Stimulated activated CD4-positive, alpha-beta T cell treated with anti-CD3 and anti-CD28 coated beads, Interleukin-12 subunit alpha, Interleukin-12 subunit beta, amount 100 ng/mL, for 24 hours (primary cell): ENCODE measurements at places on chromosomes 5 and 9.

DNA sequence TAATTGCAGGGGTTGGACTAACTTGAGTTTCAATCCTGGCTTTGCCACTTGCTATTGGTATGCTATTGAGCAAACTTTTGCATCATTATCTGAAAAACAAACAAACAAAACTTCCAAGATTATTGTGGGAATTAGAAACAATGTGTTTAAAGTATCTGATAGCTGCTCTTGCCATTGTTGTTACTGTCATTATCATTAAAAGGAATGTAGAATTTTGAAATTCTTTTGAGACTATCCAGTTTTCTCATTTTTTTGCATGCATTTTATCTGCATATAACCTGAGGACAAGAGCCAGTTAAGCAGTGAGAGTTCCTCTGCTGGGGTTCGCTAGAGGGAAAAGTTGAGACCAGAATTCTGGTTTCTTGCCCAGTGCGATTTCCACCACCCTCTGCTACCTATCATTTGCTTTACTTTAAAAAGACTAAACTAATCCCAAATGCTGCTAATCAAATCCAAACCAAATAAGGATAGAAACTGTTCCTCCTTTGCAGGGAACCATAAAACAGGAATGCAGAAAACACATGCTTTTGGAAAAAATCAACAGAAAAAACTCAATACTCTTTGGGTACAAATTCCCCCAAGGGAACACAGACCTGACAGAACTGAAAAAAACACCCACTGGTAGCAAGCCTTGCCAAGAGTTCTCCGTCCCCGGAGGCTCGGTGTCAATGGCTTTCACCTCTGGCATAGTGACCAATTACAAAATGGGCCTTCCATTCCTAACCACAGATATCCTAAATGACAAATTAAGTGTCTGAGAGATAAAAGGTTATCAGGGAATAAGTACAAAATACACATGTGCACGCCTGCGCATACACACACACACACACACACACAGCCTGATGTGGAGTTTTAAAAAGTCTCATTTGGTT, 373.7 kb downstream of the ARL15 start:
- DNase-seq, result no peak

GRCh38 chr9:124574534-124575375, 67.6 kb upstream of the NR5A1 start:
- DNase-seq, result no peak

DNA sequence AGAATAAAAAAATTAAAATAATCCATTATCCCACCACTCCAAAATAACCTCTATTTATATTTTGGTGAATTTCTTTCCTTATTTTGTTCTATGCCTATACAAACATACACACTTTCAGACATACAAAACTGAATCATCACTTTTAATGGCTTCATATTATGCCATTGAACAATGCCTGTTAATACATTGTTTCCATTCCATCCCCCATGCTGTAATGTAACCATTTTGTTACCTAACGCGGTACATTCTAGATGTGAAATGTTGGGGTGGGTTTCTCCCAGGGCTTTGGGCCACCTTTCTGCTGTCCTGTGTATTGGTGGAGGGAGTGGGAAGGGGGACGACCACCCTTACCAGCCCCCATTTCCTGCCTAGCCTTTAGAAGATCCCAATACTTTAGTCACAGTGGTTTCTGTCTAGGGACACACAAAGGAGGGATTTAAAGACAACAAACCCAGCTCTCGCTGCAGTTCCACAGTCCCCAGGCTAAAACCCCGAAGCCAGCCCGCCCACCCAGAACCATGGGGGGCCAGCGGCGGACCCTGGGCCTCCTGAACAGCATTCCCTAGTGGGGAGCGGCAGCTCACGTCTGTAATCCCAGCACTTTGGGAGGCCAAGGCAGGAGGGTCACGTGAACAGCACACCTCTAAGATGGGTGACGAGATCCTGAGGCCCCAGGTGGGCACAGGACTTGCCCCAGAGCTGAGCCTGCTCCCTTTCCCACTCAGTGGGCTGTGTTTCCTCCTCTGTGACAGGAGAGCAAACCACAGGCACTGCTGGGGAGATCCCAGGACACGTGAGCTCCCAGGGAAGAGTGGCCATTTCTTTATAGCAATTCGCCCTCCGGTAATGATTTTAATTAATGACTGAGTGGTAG, 56.9 kb upstream of the STXBP1 start:
- no peak for DNase-seq

GRCh38 chr9:124384846-124385245, 30.4 kb downstream of the PSMB7 start:
- DNase-seq, result no peak

- no peak for DNase-seq
Observed at GRCh38 chr9:127204771-127205470, 59.7 kb upstream of the GARNL3 start.

- DNase-seq, result no peak
Observed at GRCh38 chr5:33563983-33564908, 123.5 kb downstream of the TARS1 start.

- no peak for DNase-seq
Observed at GRCh38 chr5:171221916-171222315, 87.1 kb upstream of the TLX3 start.

GRCh38 chr5:177371120-177372033, 12.9 kb upstream of the SLC34A1 start:
- no peak for DNase-seq

DNA sequence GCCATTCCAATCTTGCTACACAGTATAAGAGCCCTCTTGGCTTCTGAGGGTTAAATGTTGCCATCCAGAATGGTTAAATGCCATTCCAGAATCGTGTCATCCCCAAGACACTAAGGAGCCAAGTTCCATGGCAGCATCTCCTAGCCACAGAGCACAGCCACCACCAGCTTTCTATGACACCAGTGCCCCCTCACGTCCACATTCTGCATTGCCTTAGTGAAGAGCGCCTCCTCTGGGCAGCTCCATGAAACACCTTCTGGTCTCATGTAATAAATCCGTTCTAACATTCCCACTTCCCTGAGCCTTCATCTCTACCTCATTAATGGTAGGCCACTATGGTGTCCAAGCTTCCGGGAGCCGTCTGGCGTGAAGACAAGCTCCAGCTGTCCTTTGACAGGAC, 12.4 kb downstream of the CBY3 start:
- no peak for DNase-seq

- DNase-seq, result no peak
Observed at GRCh38 chr9:3475300-3476020, 50.3 kb downstream of the RFX3 start.

- no peak for DNase-seq
Observed at GRCh38 chr5:125603321-125603720, 819.9 kb upstream of the GRAMD2B start.

DNA sequence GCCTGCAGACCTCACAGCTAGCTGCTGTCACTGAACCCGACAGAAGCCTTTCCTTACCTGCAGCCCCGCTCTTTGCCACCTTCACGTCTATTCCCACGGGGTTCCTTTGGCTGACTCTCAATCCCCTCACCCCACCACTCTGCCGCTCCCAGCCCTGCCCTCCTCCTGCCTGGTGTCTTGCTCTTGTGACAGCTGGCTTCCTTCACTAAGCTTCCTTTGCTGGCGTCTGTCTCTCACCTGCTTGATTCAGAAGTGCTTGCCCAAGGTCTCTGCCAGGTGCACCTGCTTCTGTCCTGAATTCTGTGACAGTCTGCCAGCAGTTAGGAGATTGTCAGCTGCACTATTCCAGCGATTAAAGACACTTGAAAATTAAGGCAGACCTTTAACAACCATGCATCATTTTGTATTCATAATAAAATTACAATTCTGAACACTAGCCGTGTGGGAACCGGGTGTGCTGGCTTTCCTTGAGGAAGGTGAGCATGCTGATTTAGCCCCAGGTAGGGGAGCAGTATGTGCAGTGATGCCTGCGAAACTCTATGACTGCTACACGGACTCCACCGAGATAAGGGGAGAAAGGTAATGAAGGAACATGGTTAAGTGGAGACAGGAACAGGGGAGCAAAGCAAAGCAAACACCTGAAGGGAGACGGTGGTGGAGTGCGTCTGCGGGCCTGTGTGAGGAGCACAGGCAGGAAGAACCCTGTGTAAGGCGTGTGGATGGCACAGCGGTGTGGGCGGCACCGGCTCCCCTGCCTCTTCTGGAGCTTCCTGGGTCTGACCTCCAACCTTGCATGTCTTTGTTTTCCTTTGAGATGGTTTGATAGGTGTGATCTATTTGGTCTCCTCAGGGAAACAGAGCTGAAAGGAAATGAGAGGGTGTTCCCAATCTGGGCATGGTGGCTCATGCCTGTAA, 80.1 kb upstream of the CACNA1B start:
- no peak for DNase-seq

GRCh38 chr5:65539827-65540226, 23.1 kb downstream of the CENPK start:
- DNase-seq, result no peak

DNA sequence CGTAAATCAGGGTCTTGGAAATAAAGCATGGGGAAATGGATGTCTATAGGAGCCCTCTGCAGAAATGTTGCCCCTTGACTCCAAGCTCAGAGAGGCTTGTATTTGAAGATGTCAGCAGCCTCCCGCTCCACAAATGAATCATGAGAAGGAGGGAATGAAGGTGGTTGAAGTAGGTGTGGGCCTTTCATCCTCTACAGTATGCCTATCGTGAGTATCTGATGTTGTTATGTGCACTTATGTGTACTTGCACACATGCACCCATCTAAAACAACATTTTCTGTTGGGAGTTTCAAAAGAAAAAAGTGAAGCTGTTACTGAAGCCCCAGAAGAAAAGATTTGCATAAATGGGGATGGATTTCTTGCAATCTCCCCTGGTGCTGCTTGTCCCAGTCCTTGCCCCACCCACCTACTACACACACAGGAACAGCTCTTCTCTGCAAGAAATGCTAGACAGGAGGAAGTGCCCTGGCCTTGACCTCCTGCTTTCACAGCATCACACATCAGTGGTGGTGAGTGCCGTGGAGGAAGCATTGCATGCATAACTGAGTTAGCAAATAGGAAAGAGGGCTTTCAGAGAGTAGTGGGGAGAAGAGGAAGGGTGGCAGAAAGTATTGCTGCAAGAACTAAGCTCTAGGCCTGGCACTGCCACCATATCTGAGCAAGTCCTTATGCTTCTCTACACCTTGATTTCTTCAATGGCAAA, 156.1 kb downstream of the SNX18 start:
- peak; percentile 3 for DNase-seq

GRCh38 chr5:101539315-101539714, 636.2 kb upstream of the ST8SIA4 start:
- DNase-seq, result no peak

DNA sequence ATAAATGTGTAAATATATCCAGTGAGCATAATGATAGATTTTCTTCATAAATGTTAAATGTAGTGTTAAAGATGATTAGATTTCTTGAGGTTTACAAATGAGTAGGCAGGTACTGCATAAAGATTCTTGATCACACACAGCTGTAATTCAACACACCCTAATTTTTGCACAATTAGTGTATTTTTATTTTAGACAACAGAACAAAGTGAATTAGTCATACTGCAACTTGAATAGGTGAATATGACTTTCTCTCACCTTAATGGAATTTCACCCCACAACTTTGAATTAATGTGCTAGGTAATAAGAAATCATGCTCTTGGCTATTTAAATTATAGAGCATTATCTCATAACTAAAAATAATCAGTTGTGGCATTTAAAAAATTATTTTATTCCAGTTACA, 795.7 kb upstream of the ACO1 start:
- no peak for DNase-seq

GRCh38 chr5:38891563-38891962, 45.8 kb downstream of the OSMR start:
- no peak for DNase-seq

DNA sequence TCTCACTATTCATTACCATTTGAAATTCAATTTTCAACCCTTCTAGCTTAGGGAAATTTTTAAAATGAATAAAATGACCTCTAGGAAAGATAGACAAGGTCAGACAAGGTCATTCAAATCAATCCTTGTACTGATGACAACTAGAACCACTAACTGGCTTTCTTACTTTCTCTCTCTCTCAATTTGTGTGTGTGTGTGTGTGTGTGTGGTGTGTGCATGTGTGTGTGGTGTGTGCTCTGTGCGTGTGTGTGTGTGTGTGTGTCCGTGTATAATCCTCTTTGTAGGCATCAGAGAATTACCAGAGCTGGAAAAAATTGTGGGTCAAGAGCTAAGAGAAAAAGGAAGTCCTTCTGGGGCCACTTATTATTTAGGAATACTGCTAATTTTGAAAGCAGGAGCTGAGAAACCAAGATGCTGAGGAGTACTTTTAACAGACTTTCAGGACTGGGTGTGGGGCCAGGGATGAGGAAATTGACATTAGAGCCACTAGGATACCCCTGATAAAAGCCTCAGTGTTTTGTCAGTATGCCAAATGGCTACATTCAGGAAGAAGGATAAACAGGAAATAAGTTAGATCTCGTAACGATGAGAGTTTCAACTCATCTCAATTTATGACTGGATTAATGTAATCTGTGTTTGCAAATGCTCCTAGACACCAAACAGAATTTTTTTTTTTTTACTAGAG, 723.3 kb downstream of the CETN3 start:
- no peak for DNase-seq

DNA sequence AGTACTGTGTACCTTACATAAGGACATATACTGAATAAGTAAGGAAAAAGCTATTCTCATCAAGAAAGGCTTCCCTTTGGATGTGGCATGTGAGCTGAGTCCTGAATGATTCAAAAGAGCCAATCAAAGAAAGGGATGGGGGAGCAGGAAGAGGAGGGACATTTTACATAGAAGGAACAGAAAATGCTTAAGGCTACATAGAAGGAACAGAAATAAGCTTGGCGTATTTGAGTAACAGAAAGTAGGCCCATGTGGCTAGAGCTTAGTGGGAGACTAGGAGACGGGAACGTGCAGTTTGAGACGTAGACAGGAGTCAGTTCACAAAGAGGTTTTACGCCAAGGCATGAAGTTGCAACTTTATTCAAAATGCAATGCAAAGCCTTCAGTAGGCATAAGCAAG, 126.3 kb downstream of the CEMIP2 start:
- DNase-seq, result no peak

- DNase-seq, result peak; percentile 54
Observed at GRCh38 chr5:159456722-159457465, 126.6 kb upstream of the IL12B start.

- DNase-seq, result no peak
Observed at GRCh38 chr9:68781928-68782327, 76.9 kb downstream of the PIP5K1B start.

DNA sequence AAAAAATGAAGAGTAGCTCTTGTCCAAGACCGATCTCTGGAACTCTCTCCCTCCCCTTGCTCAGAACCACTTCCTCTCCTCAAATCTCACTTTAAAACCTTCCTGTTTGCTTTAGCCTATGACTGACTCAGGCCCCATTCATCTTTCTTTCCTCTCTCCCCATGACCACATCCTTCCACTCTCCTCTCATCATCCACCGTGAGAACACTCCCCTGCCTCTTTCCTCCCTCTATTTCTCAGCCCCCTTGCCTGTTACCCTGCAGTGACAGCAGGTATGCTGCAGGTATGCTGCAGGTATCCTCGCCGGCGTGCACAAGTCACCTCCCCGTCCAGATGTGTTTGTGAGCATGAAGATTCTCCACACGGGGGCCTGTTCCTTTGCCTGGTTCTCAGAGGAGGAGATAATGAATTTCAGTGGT, 505.3 kb downstream of the CCDC171 start:
- DNase-seq, result no peak

DNA sequence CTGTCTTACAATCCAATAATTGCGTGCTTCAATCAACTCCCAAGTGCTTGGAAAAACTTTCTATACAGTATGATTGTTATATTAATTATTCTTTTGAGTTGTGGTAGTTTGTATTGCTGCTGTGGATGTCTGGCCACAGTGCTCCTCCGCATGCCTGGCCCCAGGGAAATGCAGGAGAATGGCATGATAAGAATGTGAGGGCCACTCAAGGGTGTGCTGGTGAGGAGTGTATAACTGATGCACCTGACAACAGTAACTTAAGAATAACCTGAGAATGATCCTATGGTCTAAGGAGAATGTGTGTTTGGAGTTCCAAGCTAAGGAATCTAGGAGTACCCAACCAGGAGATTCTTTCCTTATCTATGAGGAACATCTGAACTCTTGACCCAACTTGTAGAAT, 152.9 kb upstream of the APC start:
- no peak for DNase-seq
